ENCODE measurements at places on chromosomes 5 and 9. TPM values are rescaled to one million over a fixed set of nuclear protein-coding genes. Genes with fewer than 3 reads are reported as not detected.

The DMRT3 gene
- not detected for total RNA-seq

- no peak for DNase-seq
These were observed 26.2 kb downstream of the ZNF474 start for GRCh38 chr5:122155546-122155945.

- no peak for DNase-seq
These were observed 147.4 kb upstream of the KLF9 start for GRCh38 chr9:70561786-70562395.

DNA sequence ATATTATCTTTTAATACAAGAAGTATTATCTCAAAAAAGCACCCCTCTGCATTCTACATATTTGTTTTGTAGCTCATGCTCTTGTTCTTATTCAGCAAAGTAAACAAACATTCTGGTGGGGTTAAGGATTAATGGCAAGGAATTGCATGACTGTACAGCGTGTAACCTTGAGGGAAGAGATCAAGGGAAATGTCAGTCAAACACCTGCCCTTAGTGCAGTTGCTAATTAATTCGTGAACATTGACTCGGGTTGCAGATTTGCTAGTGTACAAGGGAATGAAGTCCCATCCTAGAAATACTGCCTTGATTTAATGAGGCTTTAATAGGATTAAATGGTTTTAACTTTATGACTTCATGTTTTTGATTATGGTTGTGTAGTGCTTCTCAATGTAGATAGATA is 1758.1 kb downstream of the MAT2B start:
- no peak for DNase-seq

The CDH9 gene
- not detected for total RNA-seq

- no peak for DNase-seq
These were observed 281.2 kb upstream of the RGMB start for GRCh38 chr5:98492258-98492657.

The CHSY3 gene
- total RNA-seq, result not detected

DNA sequence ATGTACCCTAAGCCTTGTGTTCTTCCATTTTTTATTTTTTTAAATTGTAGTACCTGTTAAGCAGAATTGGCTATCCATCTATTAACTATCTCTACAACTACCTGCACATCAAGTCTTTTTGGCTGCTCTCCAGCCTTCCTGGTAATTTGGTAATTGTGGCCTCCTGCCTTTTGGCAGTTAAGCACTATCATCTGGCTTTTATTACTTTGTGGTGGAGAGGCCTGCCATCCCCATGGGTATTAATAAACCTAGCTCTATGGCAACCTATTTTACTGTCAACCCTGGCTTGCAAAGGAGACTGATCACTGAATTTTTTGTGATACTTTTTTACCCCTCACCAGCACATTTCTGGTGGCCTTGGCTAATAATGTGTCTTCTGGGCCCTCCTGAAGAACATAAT is 20.5 kb downstream of the SELENOP start:
- no peak for DNase-seq

DNA sequence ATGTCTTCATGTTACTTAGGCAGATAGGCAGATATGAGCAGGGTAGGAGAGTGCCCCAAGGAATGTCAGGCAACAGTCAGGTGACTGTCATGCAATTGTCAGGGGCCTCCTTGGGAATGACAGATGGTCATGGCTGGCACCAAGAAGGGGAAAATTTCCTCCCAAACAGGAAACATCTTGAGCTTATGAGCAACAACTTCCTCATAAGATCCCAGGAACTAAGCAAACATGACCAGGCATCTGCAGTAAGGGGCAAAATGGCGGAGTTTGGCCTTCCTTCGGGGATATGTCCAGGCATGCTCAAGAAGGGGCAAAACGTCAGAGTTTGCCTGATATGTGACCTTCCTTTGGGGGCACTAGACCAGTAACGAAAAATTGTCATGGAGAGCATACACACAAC is 591.8 kb downstream of the PDE4D start:
- DNase-seq, result no peak

The PCDHAC1 gene
- not detected for total RNA-seq

GRCh38 chr9:118529210-118529609 is 825.0 kb downstream of the TLR4 start:
- DNase-seq, result no peak

- DNase-seq, result no peak
These were observed 31.6 kb upstream of the GABBR2 start for GRCh38 chr9:98740226-98740881.

DNA sequence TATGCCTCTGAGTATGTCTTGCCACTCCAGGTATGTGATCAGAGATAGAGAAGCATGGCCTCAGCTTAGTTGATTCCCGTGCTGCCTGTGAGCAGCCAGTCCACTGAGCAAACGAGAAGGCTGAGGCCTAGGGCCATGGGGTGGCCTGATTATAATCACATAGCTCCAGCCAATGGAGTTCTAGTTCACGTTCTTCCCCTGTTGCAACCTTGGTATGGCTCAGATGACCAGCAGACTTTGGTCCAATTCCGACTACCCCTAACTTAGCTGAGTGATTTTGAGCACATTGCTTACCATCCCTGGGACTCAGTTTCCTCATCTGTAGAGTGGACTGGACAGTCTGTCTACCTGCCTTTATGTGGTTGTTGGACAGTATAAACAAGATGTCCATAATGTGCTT is 68.4 kb downstream of the PPARGC1B start:
- DNase-seq, result no peak

DNA sequence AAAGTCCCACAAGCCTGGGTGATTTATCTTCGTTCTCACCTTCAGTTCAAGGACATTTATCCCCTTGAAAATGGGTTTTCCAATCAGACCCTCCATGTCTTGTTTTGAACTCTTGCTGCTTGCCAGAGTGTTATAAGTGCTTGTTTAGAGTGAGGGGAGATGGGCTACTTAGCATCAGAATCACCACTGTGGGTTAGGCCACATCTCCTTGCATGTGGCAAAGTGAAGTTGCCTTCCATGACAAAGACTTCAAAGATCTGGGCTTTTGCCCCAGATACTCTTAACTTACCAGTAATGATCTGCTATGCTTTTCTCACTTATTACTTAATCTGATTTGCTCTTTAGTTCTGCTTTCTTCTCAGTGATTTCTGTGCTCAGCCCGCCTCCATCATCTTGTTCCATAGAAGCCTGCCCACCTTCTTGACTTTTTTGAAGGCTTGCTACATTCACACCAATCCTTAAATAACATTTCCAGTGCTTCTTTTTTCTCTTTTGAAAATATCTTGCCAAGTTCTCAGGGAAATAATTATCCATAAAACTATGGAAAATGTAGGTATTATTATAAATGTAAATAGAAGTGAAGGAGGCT is 39.0 kb downstream of the GPR21 start:
- DNase-seq, result no peak

DNA sequence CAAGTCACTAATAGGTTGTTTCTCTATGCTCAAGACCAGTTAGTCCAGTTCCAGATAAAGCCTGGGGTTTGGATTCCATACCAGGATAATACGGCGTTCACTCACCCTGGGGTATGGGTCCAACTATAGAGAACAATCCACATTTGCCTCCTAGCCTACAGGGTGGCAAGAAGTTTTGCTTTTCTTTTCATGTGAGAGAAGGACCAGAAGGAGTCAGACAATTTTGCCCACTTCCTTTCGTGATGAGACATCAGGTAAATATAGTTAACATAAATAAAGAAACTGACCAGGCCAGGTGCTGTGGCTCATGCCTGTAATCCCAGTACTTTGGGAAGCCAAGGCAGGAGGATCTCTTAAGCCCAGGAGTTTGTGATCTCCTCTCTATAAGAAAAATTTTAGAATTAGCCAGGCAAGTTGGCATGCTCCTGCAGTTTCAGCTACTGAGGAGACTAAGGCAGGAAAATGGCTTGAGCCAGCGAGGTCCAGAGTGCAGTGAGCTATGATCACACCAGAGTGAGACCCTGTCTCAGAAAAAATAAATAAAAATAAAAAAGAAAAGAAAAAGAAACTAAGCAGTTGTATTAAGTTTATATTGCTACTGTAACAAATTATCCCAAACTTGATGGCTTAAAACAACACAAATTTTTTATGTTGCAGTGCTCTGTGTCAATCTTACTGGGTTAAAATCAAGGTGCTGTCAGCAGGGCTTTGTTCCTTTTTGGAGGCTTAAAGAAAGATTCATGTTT is 7.5 kb upstream of the REEP5 start:
- no peak for DNase-seq

DNA sequence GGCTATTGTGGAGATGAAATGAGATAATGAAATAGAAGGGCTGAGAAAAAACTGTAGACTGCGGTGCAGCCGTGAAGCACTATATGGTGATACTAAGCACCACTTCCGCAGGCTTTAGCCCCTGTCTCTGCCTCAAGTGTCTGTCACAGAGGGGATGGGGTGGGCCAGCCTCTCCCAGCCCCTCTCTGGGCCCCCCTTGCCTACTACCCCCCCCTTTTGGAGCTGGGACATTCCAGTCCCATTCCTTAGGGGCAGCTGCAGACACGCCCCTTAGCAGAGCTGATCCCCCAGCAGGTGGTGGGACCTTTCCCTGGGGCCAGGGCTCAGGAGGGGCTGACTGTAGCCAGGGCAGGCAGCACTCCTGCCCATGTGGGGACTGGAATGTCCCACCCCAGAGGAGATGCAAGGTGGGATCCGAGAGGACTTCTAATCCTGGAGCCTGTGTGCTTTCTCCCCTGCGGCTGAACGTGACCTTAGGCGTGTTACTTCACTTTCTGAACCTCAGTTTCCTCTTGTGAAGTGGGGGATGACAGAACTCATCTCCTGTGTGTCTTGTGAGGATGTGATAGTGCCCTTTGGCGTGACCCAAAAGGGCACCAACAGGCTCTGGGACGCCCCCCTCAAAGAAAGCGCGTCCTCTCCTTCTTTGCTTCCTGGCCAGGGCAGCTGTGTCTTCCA is 1.9 kb downstream of the N4BP3 start:
- DNase-seq, result no peak

The FBP2 gene
- total RNA-seq, result not detected

The IFNA2 gene
- not detected for total RNA-seq

DNA sequence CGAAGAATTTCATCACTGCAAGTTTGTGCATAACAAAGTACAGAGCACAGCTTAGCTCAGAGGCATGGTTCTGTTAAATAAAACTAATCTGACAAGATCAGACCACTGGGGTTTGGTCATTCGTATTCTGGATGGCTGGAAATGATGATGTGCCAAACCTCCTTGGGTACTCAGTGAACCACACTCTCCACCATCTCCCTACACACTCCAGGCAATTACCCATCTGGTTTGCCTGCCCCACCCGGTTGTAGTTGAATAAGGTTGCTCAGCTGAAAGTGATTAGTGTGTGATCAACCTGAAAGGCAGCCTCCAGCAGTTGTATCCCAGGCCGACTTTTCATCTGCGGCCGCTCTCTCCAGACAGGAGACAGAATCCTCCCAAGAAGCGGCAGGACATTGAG is 371.4 kb downstream of the TLE1 start:
- no peak for DNase-seq

- no peak for DNase-seq
These were observed 39.8 kb downstream of the CAMK2A start for GRCh38 chr5:150249744-150250143.

The UBTD2 gene
- total RNA-seq, result 6.1 TPM

The SAPCD2 gene
- total RNA-seq, result 6.4 TPM

The AK6 gene
- 93.8 TPM for total RNA-seq

- DNase-seq, result no peak
These were observed 76.4 kb upstream of the RPS23 start for GRCh38 chr5:82354543-82354942.

The PPIC gene
- total RNA-seq, result not detected

DNA sequence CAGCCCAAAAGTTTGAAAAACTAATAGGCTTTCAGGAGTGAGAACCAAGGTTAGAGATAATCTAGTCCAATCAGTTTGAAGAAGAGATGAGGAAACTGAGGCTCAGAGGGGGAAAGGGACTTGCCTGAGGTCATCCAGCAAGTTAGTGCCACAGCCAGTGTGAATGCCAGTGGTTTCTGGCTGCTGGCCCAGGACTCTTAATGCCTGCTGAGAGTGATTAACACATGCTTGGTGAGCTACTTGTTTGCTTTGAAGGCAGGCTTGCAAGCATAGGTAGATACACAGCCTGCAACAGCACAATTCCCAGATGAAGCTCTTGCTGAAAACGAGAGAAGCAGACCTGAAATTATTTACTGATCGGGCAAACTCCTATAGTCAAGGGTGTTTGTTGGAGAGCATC is 591.6 kb upstream of the SGCD start:
- no peak for DNase-seq

The MIGA2 gene
- total RNA-seq, result 15.7 TPM

The NOXA1 gene
- 1.7 TPM for total RNA-seq

The PIP5KL1 gene
- 1.9 TPM for total RNA-seq
